Naive B cell (primary cell): ENCODE measurements at places on chromosomes 1 and 21. TPM values are rescaled to one million over a fixed set of nuclear protein-coding genes. Genes with fewer than 3 reads are reported as not detected.

- no peak overlapping the region for H3K27ac ChIP-seq
- H3K4me3 ChIP-seq, result no peak overlapping the region
- H3K36me3 ChIP-seq, result no peaks in the 10 kb centered on the region
- DNase-seq, result no peak
Measured at GRCh38 chr1:92123868-92124267, 43.7 kb downstream of the BTBD8 start.

- H3K27me3 ChIP-seq, result peaks cover 41% of the 10 kb centered on the region
- H3K4me3 ChIP-seq, result peak overlapping the region; percentile 81
- H3K4me1 ChIP-seq, result peaks cover 40% of the 10 kb centered on the region
- DNase-seq, result no peak
- no peak overlapping the region for H3K27ac ChIP-seq
Measured at GRCh38 chr1:230641346-230641745, 935 bp upstream of the COG2 start.

GRCh38 chr1:27572019-27572678 lies 31.8 kb downstream of the AHDC1 start:
- no peaks in the 10 kb centered on the region for H3K36me3 ChIP-seq
- peaks cover 46% of the 10 kb centered on the region for H3K4me1 ChIP-seq
- no peak overlapping the region for H3K27ac ChIP-seq
- no peak for DNase-seq

DNA sequence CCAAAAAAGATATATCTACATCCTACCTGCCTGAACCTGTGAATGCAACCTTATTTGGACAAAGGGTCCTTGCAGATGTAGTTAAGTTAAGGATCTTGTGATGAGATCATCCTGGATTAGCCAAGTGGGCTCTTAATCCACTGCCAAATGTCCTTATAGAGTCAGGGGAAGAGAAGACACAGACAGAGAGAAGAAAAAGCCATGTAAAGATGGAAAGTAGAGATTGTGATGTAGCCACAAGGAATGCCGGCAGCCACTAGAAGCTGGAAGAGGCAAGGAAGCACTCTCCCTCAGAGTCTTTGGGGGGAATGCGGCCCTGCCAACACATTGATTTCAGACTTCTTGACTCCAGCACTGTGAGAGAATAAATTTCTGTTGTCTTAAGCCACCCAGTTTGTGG lies 16.2 kb downstream of the HSD11B1 start:
- no peak overlapping the region for H3K27ac ChIP-seq
- no peaks in the 10 kb centered on the region for H3K36me3 ChIP-seq
- no peak for DNase-seq

- DNase-seq, result no peak
- H3K36me3 ChIP-seq, result no peaks in the 10 kb centered on the region
- no peaks in the 10 kb centered on the region for H3K27me3 ChIP-seq
- H3K4me3 ChIP-seq, result no peak overlapping the region
- no peaks in the 10 kb centered on the region for H3K4me1 ChIP-seq
Measured at GRCh38 chr1:170261669-170262068, 115.9 kb downstream of the NTMT2 start.

- no peaks in the 10 kb centered on the region for H3K36me3 ChIP-seq
- H3K27ac ChIP-seq, result no peak overlapping the region
- DNase-seq, result no peak
- H3K4me1 ChIP-seq, result no peaks in the 10 kb centered on the region
Measured at GRCh38 chr1:202105571-202106339, 17.0 kb upstream of the GPR37L1 start.

- DNase-seq, result no peak
- H3K36me3 ChIP-seq, result peaks cover 7% of the 10 kb centered on the region
- H3K4me3 ChIP-seq, result no peak overlapping the region
- H3K27ac ChIP-seq, result no peak overlapping the region
- peaks cover 17% of the 10 kb centered on the region for H3K4me1 ChIP-seq
Measured at GRCh38 chr1:21269461-21270085, 20.7 kb downstream of the ECE1 start.

DNA sequence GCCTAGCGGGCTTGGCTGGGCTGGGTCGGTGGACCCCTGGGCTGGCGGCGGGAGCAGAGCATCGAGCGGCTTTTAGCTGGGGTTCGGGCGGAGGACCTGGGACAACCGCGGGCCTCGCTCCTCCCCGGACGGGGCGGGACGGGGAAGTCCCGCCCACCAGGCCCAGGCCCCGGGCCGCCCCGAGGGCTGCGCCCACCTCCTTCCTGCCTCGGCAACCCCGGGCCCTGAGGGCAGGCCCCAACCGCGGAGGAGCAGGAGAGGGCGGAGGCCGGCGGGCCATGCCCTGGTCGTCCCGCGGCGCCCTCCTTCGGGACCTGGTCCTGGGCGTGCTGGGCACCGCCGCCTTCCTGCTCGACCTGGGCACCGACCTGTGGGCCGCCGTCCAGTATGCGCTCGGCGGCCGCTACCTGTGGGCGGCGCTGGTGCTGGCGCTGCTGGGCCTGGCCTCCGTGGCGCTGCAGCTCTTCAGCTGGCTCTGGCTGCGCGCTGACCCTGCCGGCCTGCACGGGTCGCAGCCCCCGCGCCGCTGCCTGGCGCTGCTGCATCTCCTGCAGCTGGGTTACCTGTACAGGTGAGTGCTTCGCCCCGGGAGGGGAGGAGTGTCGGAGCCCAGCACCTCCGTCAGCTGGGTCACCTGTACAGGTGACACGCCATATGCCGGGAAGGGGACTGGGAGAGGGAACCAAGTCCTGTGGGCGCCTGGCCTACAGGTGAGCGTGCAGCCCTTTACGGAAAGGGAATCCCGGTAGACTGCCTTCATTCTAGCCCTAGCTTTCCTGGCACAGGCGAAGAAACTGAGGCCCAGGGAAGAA lies at the start of gene XKR8:
TSS of gene XKR8 (plus strand) at position 182 of the 812 bp plus-strand sequence. CDS start at position 279, 97 bp downstream.
- peaks cover 20% of the 10 kb centered on the region for H3K4me1 ChIP-seq
- H3K36me3 ChIP-seq, result no peaks in the 10 kb centered on the region
- DNase-seq, result peak; percentile 82
- peak within 1 kb of the TSS; percentile 87 for H3K27ac ChIP-seq
- H3K27me3 ChIP-seq, result peaks cover 15% of the 10 kb centered on the region

DNA sequence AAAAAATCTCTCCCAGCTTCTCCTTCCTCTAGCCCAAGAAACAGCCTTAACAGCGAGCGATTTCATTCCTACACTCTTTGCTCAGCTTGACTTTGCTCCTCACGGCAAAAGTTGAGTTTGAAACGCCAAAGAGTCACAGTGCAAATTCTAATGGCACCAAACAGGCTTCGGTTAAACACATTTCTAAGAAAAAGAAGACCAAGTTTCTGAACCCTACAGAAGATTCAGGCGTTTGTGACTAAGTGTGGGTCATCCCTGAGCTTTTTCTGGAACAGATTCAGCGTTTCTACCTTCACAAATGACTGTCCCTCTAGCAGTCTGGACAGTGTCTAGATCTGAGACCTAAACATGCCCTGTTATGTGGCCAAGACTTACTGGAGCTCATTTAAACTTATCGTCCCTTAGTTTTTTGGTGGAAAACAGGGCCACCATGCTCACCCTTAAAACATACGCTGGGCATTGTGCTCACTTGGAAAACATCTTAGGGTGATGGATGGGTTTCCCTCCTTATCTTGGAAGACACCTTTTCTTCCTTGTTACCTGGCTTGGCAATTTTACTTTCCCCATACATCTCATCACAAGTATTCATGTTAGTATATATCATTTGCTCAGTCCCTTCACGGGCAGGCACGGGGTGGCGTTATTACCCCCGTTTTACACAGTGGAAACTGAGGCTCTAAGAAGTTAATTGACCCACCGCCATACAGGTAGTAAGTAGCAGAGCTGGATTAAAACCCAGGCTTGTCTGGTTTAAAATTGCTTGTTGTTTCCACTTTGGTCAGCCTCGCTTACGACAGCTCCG lies 1.0 kb downstream of the C1orf198 start:
- peak overlapping the region; percentile 91 for H3K4me3 ChIP-seq
- H3K27ac ChIP-seq, result peak overlapping the region; percentile 69
- H3K27me3 ChIP-seq, result peaks cover 25% of the 10 kb centered on the region
- H3K4me1 ChIP-seq, result peaks cover 10% of the 10 kb centered on the region

DNA sequence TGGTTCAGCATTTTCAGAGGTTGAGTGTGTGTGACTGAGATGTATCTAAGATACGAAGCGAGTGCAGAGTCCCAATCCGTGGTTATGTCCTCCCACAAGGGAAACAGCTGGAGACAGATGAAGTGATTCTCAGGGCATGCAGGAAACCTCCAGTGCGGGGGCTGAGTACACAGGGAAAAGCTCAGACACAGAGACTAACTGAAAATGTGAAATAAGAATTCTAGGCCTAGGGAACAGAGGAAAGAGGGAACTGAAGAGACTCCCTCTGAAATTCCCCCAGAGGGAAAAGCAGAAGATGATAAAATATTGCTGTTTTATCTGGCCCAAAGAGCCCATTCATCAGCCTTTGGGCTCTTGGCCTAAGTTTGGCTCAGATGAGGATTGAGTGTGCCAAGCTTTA lies 116.8 kb downstream of the LRRC53 start:
- H3K27ac ChIP-seq, result no peak overlapping the region
- no peaks in the 10 kb centered on the region for H3K27me3 ChIP-seq
- peaks cover 2% of the 10 kb centered on the region for H3K4me1 ChIP-seq
- no peak for DNase-seq
- H3K36me3 ChIP-seq, result no peaks in the 10 kb centered on the region
- H3K4me3 ChIP-seq, result no peak overlapping the region

- H3K36me3 ChIP-seq, result no peaks in the 10 kb centered on the region
- H3K4me3 ChIP-seq, result no peak overlapping the region
- H3K27ac ChIP-seq, result no peak overlapping the region
Measured at GRCh38 chr1:201553496-201554189, 14.7 kb downstream of the NAV1 start.

- H3K4me3 ChIP-seq, result no peak overlapping the region
- H3K36me3 ChIP-seq, result peaks cover 18% of the 10 kb centered on the region
- DNase-seq, result no peak
- H3K27me3 ChIP-seq, result no peaks in the 10 kb centered on the region
- peaks cover 8% of the 10 kb centered on the region for H3K4me1 ChIP-seq
- H3K27ac ChIP-seq, result peak overlapping the region; percentile 58
Measured at GRCh38 chr1:226973898-226974543, 33.9 kb downstream of the COQ8A start.

DNA sequence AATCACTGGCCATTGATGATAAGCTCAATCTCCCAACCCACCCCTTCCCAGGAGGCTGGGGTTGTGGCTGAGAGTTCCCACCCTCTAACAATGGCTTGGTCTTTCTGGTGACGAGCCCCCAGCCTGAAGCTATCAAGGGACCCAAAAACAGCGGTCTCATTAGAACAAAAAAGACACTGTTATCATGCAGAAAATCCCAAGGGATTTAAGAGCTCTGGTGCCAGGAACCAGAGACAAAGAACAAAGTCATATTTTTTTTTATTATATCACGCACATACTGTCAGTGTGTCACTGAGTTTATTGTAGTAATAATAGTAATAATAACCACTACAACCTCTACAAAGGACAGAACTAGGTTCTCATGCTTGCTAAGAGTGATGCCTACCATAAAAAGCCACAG lies 43.9 kb downstream of the CCDC185 start:
- DNase-seq, result no peak
- no peak overlapping the region for H3K27ac ChIP-seq
- no peaks in the 10 kb centered on the region for H3K4me1 ChIP-seq
- no peak overlapping the region for H3K4me3 ChIP-seq
- peaks cover 14% of the 10 kb centered on the region for H3K27me3 ChIP-seq
- no peaks in the 10 kb centered on the region for H3K36me3 ChIP-seq

DNA sequence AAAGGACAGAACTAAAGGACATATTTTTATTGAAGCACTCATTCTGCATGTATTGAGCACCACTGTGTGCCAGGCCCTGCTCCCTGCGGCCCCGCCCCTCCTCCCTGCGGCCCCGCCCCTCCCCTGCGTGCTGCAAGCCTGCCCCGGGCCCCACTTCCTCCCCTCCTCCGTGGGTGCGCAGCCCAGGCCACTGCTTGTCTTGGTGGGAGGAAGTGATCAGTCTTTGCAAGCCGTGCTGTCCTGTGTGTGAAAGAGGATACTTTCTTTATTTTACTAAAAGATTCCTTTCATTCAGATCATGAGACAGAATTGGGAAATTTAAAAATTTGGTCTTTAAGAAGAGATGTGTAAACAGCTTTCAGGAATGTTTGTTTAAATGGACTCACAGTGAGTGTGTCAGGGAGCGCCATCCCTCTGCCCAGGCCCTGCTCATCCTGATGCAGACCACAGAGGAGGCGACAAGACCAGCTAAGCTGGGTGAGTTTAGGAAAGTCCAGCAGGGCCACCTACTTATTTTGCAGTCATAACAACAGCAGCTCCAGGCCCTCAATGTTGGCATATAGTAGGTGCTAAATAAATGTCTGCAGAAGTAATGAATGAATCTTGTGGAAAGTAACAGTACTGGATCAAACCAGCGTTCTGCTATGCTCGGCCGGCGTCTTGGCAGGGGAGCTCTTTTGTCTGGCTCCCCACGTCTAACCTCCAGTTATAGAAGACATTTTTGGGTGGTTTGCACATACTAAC lies 88.3 kb upstream of the SELENON start:
- H3K27me3 ChIP-seq, result no peaks in the 10 kb centered on the region
- H3K4me3 ChIP-seq, result no peak overlapping the region
- H3K36me3 ChIP-seq, result no peaks in the 10 kb centered on the region
- DNase-seq, result no peak
- no peak overlapping the region for H3K27ac ChIP-seq

DNA sequence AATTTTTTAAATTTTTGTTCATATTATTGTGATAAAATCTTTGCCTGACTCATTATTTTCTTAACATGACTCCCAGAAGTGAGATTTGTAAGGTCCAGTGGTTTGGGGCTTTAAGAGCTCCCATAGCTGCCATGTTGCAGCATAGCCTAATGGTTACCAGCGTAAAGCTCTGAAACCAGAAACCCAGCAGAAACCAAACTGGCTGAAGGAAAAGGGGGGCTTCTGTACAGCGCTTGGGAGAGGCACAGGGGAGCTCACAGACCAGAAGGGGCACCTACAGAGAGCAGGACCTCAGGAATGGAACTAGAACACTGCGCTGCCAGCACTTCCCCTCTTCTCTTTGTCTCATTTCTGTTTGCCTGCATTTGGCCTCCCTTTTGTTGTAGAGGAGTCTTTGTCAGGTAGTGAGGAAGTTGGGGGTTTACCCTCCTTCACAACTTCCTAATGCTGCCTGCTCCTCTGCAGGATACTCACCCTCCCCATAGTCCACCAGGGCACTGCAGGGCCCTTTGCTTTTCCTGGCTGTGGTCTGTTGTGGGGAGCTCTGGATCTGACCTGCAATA lies 2.6 kb upstream of the PYCR2 start:
- H3K36me3 ChIP-seq, result no peaks in the 10 kb centered on the region
- H3K27ac ChIP-seq, result peak overlapping the region; percentile 65
- no peak overlapping the region for H3K4me3 ChIP-seq
- DNase-seq, result no peak
- no peaks in the 10 kb centered on the region for H3K27me3 ChIP-seq

GRCh38 chr1:68230901-68231626 lies 1.3 kb downstream of the WLS start:
- peaks cover 24% of the 10 kb centered on the region for H3K4me1 ChIP-seq
- no peak for DNase-seq
- no peak overlapping the region for H3K27ac ChIP-seq
- peak overlapping the region; percentile 84 for H3K4me3 ChIP-seq
- H3K27me3 ChIP-seq, result peaks cover 62% of the 10 kb centered on the region
- H3K36me3 ChIP-seq, result no peaks in the 10 kb centered on the region

The GJA8 gene
- polyA plus RNA-seq, result not detected

The LCE1A gene
- polyA plus RNA-seq, result not detected

The LYPD8 gene
- polyA plus RNA-seq, result 0.39 TPM

The HMGCS2 gene
- polyA plus RNA-seq, result not detected

The SYT6 gene
- not detected for polyA plus RNA-seq

The AVPR1B gene
- not detected for polyA plus RNA-seq

The CFHR3 gene
- polyA plus RNA-seq, result not detected

The MASP2 gene
- polyA plus RNA-seq, result not detected
